ENCODE measurements at places on chromosomes 1 and 21.

DNA sequence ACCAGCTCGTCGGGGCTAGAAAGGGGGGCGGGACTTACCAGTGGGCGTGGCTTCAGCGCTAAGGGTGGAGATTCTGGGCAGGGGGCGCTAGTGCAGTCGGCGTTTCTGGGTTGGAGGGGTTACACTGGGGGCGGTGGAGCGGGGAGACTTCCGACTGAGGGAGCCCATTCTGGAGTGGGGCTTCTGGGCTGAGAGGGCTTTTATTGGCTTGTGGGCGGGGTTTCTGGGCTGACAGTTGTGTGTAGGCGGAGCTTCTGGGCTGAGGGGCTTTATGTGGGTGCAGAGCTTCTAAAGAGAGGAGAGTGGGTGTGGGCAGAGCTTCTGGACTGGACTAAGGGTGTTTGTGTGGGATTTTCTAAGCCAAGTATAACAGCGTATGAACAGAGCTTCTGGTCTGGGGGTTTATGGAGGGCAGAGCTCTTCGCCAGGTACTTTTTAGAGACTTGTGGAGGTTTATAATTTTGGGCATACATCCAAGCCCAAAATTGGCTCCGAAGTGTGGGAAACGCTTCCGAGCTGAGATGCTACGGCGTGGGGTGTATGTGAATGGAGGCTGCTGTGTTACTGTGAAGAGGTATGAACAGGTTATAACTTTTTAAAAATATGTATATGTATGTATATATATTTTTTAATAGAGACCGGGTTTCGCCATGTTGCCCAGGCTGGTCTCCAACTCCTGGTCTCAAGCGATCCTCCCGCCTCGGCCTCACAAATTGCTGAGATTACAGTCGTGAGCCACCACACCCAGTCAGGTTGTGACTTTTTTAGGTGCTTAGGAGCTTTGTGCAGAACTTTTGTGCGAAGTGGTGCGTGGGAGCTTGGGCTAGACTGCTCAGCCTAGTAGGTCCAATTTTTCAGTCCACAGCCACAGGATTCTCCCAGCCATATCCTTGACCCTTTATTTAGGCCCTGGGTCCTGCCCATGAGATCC, 825 bp downstream of the TMEM39B start:
- H3K27me3 ChIP-seq: no peaks in the 10 kb centered on the region
- peaks cover 34% of the 10 kb centered on the region for H3K4me1 ChIP-seq
- peak overlapping the region; percentile 97 for H3K27ac ChIP-seq
- no peak for DNase-seq
- peak overlapping the region; percentile 93 for H3K4me3 ChIP-seq
- H3K36me3 ChIP-seq: peaks cover 40% of the 10 kb centered on the region

- no peaks in the 10 kb centered on the region for H3K36me3 ChIP-seq
- H3K4me3 ChIP-seq: peak overlapping the region; percentile 1
- H3K27ac ChIP-seq: peak overlapping the region; percentile 12
- H3K27me3 ChIP-seq: no peaks in the 10 kb centered on the region
Observed at GRCh38 chr1:101128211-101128727, 102.7 kb upstream of the DPH5 start.

- peaks cover 25% of the 10 kb centered on the region for H3K27me3 ChIP-seq
- H3K27ac ChIP-seq: no peak overlapping the region
- no peaks in the 10 kb centered on the region for H3K4me1 ChIP-seq
- H3K4me3 ChIP-seq: no peak overlapping the region
- no peaks in the 10 kb centered on the region for H3K36me3 ChIP-seq
Observed at GRCh38 chr21:38039841-38040240, 123.6 kb upstream of the KCNJ6 start.

- H3K36me3 ChIP-seq: no peaks in the 10 kb centered on the region
- no peak overlapping the region for H3K4me3 ChIP-seq
- no peak for DNase-seq
- H3K4me1 ChIP-seq: peaks cover 1% of the 10 kb centered on the region
- no peaks in the 10 kb centered on the region for H3K27me3 ChIP-seq
Observed at GRCh38 chr1:203521074-203521794, 27.3 kb downstream of the OPTC start.

DNA sequence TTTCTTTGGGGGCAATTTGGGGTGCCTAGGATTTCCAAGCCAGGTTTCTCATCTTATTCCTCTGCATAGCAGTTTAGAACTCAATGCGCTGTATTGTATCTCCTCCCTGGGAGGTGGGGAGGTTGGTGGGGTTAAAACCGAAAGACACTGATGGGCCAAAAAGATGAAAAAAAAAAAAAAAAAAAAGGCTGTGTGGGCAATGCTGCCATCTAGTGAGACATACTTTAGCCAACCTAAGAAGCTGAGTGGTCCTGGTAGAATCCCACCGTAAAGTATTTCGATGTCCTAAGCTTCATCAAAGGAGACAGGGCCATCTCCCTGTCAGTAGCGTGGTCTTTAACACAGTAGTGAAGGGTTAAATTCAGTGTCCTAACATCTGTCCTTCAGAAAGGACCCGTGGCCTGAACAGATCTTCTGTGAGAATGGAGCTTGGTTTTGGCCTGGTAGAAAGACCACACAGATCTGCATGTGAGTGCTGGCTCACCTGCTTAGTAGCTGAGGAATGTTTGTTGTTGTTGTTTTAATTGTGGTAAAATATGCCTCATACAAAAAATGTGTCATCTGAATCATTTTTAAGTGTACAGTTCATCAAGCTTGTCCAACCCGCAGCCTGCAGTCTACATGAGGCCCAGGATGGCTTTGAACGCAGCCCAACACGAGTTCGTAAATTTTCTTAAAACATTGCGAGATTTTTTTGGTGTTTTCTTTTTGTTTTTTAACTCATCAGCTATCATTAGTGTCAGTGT, 226.2 kb downstream of the KIF26B start:
- no peak overlapping the region for H3K27ac ChIP-seq
- no peak overlapping the region for H3K4me3 ChIP-seq
- no peaks in the 10 kb centered on the region for H3K36me3 ChIP-seq
- peaks cover 35% of the 10 kb centered on the region for H3K4me1 ChIP-seq
- H3K27me3 ChIP-seq: peaks cover 4% of the 10 kb centered on the region

- no peak overlapping the region for H3K27ac ChIP-seq
- no peak overlapping the region for H3K4me3 ChIP-seq
- DNase-seq: no peak
Observed at GRCh38 chr1:37056325-37056724, 22.0 kb upstream of the GRIK3 start.

- H3K27me3 ChIP-seq: no peaks in the 10 kb centered on the region
- peaks cover 10% of the 10 kb centered on the region for H3K36me3 ChIP-seq
Observed at GRCh38 chr1:62514746-62515423, 78.0 kb downstream of the USP1 start.

DNA sequence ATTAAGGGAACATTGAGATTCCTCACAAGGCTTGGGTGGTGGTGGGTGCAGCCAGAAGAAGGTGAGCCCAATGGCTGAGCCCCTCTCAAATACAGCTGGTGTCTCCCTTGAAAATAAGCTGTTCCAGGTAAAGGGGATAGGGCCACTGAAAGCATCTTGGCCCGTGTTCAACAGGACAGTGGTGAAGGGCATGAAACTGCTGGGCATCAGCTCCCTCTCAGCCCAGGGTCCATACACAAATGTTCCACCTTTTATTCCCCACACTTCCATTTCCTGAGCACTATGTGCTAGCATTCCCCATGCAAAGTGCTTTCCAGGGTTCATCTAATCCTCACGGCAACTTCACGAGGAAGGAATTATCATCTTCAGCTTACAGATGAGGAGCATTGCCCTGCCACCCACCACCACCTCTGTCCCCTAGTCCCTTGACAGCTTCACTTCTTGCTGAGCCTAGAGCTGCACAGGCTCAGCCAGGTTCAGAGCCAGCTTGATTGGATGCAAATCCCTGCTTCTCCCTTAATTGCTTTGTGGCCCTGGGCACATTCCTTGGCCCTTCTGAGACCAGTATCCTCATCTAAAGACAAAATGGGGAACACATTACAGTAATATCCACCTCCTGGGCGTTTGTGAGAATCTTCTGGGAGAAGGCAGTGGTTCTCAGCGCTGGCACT, 9.6 kb downstream of the TAGLN2 start:
- H3K27me3 ChIP-seq: no peaks in the 10 kb centered on the region
- no peak for DNase-seq
- peak overlapping the region; percentile 75 for H3K27ac ChIP-seq
- H3K36me3 ChIP-seq: peaks cover 63% of the 10 kb centered on the region
- peaks cover 71% of the 10 kb centered on the region for H3K4me1 ChIP-seq

DNA sequence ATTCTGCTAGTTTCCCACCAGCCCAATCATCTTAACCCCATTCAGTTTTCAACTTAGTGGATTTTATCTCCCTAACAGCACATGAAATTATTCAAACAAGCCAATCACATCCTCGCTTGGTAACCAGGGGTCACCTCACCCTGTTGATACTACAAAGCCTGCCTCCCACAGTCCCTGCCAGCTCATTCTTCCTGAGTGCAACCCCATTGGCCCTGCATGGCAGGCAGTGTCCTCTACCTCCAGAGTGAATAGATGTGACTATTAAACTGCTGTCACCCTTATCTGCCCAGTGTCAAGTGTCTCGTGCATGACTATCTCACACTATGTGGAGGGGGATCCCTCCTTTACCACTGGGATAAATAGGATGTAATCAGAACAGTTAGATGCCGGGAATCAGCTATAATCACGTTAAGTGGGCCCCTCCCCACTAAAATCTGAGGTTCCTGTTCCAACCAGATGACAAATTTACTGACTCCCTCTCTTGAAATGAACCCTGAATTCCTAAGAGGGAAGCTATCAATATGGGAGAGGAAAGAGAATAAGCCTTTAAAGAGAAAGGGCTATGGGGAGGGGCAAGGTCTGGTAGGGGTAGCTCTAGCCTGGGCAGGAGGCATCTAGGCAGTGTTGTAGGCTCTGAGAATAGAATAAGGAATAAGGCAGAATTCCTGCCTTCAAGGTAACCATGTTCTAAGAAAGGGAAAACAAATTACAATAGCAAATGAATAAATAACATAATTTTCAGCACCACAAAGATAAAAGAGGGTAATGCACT, 155.9 kb downstream of the SLC30A10 start:
- H3K36me3 ChIP-seq: no peaks in the 10 kb centered on the region
- H3K27ac ChIP-seq: no peak overlapping the region
- H3K4me3 ChIP-seq: no peak overlapping the region
- DNase-seq: no peak
- no peaks in the 10 kb centered on the region for H3K4me1 ChIP-seq
- H3K27me3 ChIP-seq: no peaks in the 10 kb centered on the region
